Ovary (tissue), 10 donors: ENCODE measurements at places on chromosomes 4 and X. TPM values are rescaled to one million over a fixed set of nuclear protein-coding genes. Genes with fewer than 3 reads are reported as not detected.

- no peak overlapping the region for H3K27ac ChIP-seq
- H3K4me3 ChIP-seq = no peak overlapping the region
- H3K36me3 ChIP-seq = no peaks in the 10 kb centered on the region
- no peaks in the 10 kb centered on the region for H3K4me1 ChIP-seq
- no peaks in the 10 kb centered on the region for H3K27me3 ChIP-seq
These were observed 637.8 kb downstream of the BCOR start for GRCh38 chrX:39459952-39460351.

GRCh38 chrX:16162391-16162790 lies 4.9 kb upstream of the MAGEB17 start:
- DNase-seq = no peak
- H3K4me1 ChIP-seq = no peaks in the 10 kb centered on the region
- no peaks in the 10 kb centered on the region for H3K27me3 ChIP-seq
- no peaks in the 10 kb centered on the region for H3K36me3 ChIP-seq
- H3K27ac ChIP-seq = no peak overlapping the region
- H3K4me3 ChIP-seq = no peak overlapping the region

TMEM31 gene
- total RNA-seq = 0.35 TPM

HHIP gene
- total RNA-seq = 2.2 TPM

DNA sequence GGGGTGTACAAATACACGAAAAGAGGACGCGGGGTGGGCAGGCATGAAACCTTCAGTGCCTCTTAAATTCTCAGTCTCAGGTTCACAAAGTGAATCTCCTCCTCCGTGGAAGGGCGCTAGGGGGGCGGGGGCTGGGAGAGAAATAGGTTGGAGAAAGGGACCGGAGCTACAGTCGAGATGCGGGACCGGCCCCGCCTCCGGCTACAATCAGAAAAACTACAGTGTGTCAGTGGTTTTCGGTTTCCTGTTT lies 3.4 kb downstream of the MAML3 start:
- H3K4me1 ChIP-seq = peaks cover 2% of the 10 kb centered on the region
- H3K4me3 ChIP-seq = peak overlapping the region; percentile 50
- peak overlapping the region; percentile 96 for H3K27ac ChIP-seq
- no peaks in the 10 kb centered on the region for H3K27me3 ChIP-seq

DNA sequence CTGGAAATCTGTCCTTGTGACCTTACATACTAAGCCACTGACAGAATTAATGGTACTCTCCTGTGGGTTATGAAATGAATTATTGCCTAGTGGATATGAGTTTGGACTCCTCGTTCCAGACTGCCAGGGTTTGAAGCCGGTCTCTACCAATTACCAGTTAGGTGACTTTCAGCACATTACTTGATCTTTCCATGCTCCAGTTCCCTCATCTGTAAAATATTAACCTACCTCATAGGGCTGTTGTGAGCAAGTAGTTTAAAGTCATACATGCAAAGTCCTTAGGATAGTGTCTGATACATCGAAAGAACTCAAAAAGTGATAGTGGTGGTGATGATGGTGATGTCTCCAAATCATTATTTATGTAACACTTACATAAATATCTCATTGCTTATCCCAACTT lies 373.5 kb upstream of the ARX start:
- DNase-seq = no peak
- no peaks in the 10 kb centered on the region for H3K36me3 ChIP-seq
- H3K27ac ChIP-seq = no peak overlapping the region
- H3K27me3 ChIP-seq = no peaks in the 10 kb centered on the region

DNA sequence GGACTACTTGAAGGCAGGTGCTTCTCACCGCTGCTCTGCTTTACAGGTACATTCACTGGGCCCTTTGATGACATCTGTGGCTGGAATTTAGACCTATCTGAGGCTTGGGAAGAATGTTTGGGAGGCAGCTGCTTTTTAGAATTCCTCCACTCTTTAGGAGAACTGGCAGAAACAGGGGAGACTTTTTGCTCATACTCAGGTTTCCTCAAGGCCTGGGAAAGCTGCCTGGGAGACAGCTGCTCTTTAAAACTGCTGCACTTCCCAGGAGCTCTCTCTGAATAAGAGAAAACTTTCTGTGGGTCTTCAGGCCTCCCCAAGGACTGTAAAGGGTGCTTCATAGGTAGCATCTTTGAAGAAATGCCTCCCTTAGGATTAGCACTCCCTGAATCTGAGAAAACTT lies 14.3 kb downstream of the CT47C1 start:
- DNase-seq = no peak
- no peak overlapping the region for H3K4me3 ChIP-seq
- H3K4me1 ChIP-seq = no peaks in the 10 kb centered on the region
- H3K27ac ChIP-seq = no peak overlapping the region
- H3K27me3 ChIP-seq = no peaks in the 10 kb centered on the region

DNA sequence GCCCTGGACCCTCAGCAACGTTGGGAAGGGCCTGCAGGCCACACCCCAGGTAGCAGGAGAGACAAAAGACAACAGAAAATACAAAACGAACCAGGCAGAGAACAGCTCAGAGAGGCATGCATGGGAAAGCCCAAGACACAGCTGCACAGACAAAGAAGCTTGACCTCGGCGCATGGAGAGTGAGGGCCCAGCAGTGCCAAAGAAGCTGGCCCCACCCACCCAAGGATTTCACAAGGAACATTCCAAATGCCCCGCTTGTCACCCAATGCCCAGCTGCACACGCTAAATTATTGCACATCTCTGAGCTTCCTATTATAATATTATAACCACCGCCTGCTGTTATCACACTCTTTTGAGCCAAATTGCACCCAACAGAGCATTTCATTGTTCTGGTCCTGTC lies 147.7 kb upstream of the TBL1X start:
- H3K36me3 ChIP-seq = no peaks in the 10 kb centered on the region
- no peaks in the 10 kb centered on the region for H3K27me3 ChIP-seq
- H3K4me3 ChIP-seq = no peak overlapping the region
- DNase-seq = no peak
- H3K27ac ChIP-seq = no peak overlapping the region
- H3K4me1 ChIP-seq = no peaks in the 10 kb centered on the region

DNA sequence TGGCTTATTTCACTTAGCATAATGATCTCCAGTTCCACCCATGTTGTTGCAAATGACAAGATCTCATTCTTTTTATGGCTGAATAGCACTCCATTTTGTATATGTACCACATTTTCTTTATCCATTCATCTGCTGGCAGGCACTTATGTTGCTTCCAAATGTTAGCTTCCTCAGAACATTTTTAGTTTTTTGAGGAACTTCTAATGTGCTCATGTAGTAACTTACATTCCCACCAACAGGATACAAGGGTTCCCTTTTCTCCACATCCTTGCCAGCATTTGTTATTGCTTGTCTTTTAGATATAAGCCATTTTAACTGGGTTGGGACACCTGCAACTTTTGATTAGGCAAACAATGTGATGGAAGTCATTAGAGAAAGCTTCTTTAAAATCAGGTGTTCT lies 454.2 kb downstream of the NLGN4X start:
- no peak for DNase-seq
- no peak overlapping the region for H3K4me3 ChIP-seq
- H3K4me1 ChIP-seq = no peaks in the 10 kb centered on the region
- no peaks in the 10 kb centered on the region for H3K27me3 ChIP-seq
- no peak overlapping the region for H3K27ac ChIP-seq

DNA sequence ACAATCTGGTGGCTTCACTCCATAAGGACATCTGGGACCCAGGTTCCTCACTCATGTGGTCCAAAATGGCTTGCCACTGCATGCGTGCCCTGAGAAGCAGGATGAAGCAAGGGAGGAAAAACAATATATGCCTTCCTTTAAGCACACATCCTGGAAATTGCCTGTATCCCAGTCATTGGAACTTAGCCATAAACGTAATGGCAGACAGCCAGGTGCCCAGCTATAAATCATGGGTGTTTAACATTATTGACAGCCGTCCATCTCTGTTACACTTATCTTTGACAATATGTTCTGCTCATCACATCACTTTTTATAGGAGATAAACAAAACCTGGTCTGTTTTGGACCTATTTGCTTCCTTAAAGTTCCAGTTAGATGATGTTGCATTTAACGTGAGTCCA lies 181.0 kb downstream of the AASDH start:
- no peaks in the 10 kb centered on the region for H3K4me1 ChIP-seq
- H3K27me3 ChIP-seq = no peaks in the 10 kb centered on the region
- no peak overlapping the region for H3K4me3 ChIP-seq
- H3K27ac ChIP-seq = no peak overlapping the region

DNA sequence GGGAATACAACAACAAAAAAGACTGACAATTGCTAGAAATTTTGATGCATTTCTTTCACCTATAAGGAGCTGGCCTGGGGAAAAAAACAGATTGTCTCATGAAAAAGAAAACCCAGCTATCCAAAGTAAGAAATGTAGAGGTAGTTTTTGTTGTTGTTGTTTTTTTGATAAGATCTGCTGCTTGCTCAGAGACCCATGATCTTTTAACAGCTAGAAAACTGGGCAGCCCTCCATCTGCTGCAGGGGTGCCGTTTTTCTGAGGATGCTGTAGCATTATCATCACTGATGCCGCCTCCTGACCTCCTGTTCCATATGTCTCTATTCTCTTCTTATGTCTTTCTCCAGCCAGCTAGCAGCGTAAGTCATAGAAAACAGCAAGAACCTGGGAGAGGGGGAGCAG lies 98.3 kb downstream of the BMPR1B start:
- H3K27me3 ChIP-seq = no peaks in the 10 kb centered on the region
- no peak overlapping the region for H3K27ac ChIP-seq
- no peaks in the 10 kb centered on the region for H3K4me1 ChIP-seq

DNA sequence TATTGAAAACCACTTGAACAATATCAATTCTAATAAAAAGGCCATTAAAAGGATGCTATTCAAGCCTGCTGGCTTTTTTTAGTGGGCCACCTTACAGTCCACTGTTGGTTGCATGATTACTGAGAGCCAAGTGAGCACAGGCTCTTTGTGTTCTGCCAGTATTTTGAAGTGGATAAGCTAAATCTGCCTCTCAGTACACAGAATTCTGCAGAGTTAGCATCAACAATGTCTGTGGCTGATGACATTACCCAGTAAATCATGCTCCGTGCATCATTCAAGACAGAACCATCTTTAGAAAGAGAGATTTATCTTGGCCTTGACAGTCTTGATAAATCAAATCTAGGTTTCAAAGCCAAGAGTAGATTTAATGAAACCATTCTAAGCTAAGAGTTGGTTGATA lies 119.0 kb upstream of the GNPDA2 start:
- no peaks in the 10 kb centered on the region for H3K4me1 ChIP-seq
- H3K36me3 ChIP-seq = no peaks in the 10 kb centered on the region
- DNase-seq = no peak
- no peaks in the 10 kb centered on the region for H3K27me3 ChIP-seq
- no peak overlapping the region for H3K27ac ChIP-seq

GRCh38 chr4:70979445-70980008 lies 13.9 kb upstream of the DCK start:
- no peak overlapping the region for H3K4me3 ChIP-seq
- no peak overlapping the region for H3K27ac ChIP-seq
- H3K27me3 ChIP-seq = no peaks in the 10 kb centered on the region

- DNase-seq = no peak
- H3K36me3 ChIP-seq = no peaks in the 10 kb centered on the region
- no peaks in the 10 kb centered on the region for H3K27me3 ChIP-seq
- no peak overlapping the region for H3K27ac ChIP-seq
- H3K4me3 ChIP-seq = no peak overlapping the region
These were observed 462.4 kb downstream of the IQCM start for GRCh38 chr4:149353241-149353640.

- no peaks in the 10 kb centered on the region for H3K36me3 ChIP-seq
- peaks cover 6% of the 10 kb centered on the region for H3K4me1 ChIP-seq
- no peak overlapping the region for H3K27ac ChIP-seq
- no peak overlapping the region for H3K4me3 ChIP-seq
- DNase-seq = no peak
These were observed 83.6 kb upstream of the LNX1 start for GRCh38 chr4:53674903-53675302.

POLN gene
- 3.1 TPM for total RNA-seq

PRSS12 gene
- total RNA-seq = 0.35 TPM

SPACA5B gene
- total RNA-seq = not detected

DNA sequence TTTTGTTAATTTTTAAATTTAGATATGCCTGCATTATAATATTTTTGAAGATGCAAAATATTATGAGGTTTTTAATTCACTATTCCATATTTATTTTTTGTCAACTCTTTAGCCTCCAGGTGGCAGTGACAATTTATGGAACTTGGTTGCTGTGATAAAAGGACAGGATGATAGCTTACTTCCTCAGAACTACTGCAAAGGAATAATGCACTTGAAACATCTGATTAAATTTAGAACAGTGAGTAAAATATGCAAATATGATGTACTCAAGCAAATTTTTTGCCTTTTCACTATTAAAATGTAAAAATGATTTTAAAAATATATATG lies 45.1 kb downstream of the SPATA4 start:
- H3K4me3 ChIP-seq = no peak overlapping the region
- no peaks in the 10 kb centered on the region for H3K36me3 ChIP-seq
- no peaks in the 10 kb centered on the region for H3K27me3 ChIP-seq
- DNase-seq = no peak
- H3K27ac ChIP-seq = no peak overlapping the region
- no peaks in the 10 kb centered on the region for H3K4me1 ChIP-seq

SPANXN3 gene
- not detected for total RNA-seq

GRCh38 chr4:142778430-142778829 lies 67.7 kb downstream of the INPP4B start:
- no peaks in the 10 kb centered on the region for H3K36me3 ChIP-seq
- no peak overlapping the region for H3K4me3 ChIP-seq
- no peaks in the 10 kb centered on the region for H3K27me3 ChIP-seq
- DNase-seq = no peak

MAP7D2 gene
- total RNA-seq = 1.3 TPM

DNA sequence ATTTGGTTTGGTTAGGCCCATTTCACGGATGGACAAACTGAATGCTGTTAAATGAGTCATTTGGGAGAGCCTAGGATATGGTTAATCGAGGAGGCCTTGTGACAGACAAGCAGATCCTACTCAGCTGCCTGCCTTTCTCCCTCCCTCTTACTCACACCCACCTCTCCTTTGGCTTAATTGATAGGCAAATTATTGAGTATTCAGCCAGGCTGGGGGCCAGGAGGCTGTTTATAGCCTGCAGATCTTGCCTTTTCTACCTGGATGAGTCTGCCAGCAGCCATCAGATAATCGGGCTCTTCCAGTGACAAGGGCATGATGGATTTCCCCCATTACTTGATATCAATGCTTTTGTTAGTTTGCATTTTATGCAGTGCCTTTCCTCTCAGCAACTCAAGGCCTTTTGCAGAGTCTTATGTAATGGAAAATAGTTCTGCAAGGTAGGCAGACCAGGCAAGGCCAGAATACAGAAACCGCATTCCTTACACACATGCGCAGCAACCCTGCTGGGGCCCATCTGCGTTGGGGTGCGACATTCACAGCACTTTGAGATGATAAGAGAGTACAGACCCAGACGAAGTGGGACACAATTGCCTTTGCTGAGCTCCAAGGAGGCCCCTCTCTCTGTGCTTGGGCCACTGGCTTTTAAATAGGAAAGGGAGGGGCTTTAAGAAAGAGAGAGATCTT lies 96.2 kb upstream of the ATP6AP2 start:
- H3K36me3 ChIP-seq = no peaks in the 10 kb centered on the region
- H3K4me3 ChIP-seq = no peak overlapping the region
- peaks cover 2% of the 10 kb centered on the region for H3K4me1 ChIP-seq
- H3K27ac ChIP-seq = no peak overlapping the region
- peak; percentile 60 for DNase-seq
- H3K27me3 ChIP-seq = no peaks in the 10 kb centered on the region

CA5B gene
- total RNA-seq = 31.9 TPM
